Stimulated activated CD4-positive, alpha-beta T cell treated with anti-CD3 and anti-CD28 coated beads, Interleukin-15, amount 100 ng/mL, for 24 hours (primary cell): ENCODE measurements at places on chromosomes 16 and 17.
A peak's percentile ranks its signal among the peaks of the same experiment; 100 is the strongest.

DNA sequence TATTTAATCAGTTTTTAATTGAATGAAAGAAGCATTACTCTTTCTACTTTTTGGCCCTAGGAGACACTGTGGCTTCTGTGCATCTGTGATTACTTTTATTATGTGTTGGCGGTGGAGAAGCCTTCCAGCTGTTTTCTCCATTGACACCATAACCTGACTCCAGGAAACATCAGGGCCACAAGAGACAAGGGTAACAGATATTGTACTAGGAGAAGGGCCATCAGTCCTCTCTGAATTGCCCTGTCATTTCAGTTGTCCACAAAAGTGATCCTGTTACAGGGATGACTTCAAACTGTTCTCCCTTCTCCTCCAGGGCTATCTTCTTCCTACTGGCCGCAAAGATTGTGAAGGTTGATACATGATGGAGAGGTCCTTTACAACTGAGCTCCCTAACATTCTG lies 14.6 kb downstream of the KRT39 start:
- DNase-seq = no peak

DNA sequence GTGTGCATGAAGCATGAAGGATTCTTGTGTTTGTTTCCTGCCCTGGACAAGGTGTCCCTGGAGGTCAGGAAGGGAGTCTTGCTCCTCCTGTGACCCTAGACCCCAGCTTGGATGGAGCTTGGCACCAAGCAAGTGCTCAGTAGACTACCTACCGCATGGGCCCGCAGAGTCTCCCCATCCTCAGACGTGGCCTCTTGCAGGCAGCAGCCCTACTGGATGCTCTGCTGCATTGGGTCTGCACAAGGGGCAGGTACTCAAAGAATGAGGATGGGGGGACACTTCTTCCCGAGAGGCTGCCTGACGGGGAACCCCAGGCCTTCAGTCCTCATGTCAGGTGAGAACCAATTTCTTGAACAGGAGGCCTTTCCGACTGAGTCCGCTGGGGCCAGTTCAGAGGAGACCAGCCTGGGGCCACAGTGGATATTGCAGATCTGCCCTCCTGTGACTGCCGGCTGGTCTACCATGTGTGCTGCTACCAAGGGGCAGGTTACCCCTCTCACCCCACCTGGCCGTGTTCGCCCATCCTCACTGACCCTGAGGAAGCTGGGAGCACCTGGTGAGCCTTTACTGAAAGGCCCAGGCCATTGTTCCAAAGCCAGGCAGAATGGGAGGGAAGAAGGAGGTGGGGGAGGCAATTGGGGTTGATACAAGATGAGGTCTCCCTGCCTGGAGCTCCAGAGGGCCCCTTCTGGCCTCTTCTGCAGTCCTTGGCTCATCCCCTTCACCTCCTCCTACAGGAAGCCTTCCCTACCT lies 206.3 kb downstream of the RAB11FIP4 start:
- DNase-seq = no peak

- DNase-seq = no peak
These were observed 3.8 kb downstream of the CIITA start for GRCh38 chr16:10880594-10881452.

GRCh38 chr17:14104734-14105133 lies 35.4 kb downstream of the COX10 start:
- no peak for DNase-seq

DNA sequence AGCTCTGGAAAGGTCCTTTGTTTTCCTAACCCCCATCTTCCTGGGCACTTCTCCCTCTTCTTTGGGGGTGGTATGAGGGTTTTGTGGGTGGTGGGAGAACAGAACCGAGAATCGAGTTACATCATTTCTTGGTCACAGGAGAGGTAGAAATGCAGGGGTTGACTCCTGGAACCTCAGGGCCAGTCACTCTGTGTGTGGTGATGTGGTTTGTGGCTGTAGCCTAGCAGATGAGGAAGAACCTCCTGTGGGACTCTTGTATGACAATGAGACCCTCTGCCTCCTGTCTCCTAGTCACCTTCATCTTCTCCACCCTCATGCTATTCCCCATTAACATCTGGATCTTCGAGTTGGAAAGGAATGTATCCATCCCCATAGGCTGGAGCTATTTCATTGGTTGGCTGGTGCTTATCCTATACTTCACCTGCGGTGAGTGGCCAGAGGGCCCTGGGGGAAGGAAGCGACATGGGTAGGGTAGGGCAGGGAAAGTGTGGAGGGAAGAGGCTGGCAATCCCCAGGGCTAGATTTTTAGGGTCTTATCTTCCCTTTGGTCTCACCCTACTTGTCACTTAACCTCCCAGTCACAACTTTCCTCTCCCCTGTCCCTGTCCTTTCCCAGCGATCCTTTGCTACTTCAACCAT lies 5.5 kb downstream of the ODF4 start:
- DNase-seq = no peak

GRCh38 chr17:66432411-66432957 lies 130.1 kb downstream of the PRKCA start:
- no peak for DNase-seq

GRCh38 chr17:78806451-78806850 lies 24.4 kb upstream of the CYTH1 start:
- peak; percentile 60 for DNase-seq

DNA sequence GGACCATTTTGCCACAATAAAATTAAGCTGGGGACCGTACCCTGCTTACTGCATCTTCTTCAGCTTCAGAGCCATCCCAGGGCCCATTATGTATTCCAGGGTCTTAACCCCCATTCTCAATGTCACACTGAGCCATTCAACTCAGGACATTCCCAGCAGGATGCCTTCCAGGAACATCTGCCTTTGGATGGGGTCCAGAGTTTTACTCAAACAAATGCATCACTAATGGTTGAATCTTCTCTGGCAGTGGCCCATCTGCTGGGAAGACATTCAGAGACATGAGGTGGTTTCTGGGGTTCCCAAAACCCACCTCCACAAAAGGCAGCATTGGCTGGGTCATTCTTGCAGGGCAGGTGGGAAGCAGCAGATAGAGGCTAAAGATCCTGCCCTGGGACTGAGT lies 3.4 kb upstream of the SEC14L5 start:
- DNase-seq = no peak

GRCh38 chr16:81696166-81696960 lies 82.7 kb upstream of the PLCG2 start:
- no peak for DNase-seq

- DNase-seq = peak; percentile 43
These were observed 198.8 kb upstream of the CIBAR2 start for GRCh38 chr16:85310868-85311585.

GRCh38 chr17:59370593-59371299 lies 39.3 kb downstream of the YPEL2 start:
- no peak for DNase-seq

DNA sequence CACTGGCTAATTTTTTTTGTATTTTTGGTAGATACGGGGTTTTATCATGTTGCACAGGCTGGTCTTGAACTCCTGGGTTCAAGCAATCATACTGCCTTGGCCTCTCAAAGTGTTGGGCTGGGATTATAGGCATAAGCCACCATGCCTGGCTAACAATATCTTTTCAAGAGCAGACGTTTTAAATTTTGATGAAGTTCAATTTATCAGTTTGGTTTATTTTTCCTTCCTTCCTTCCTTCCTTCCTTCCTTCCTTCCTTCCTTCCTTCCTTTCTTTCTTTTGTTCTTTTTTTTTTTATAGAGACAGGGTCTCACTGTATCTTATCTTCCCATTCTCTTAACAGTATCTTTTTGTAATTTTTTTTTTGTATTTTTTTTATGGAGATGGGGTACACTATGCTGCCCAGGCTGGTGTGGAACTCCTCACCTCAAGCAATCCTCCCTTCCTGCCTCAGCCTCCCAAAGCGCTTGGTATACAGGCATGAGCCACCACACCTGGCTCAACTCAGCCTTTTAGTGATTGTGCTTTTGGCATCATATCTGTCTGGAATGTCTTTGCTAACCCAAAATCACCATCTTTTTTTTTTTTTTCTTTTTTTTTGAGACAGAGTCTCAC lies 13.6 kb upstream of the GIP start:
- no peak for DNase-seq
